ENCODE measurements at places on chromosomes 7 and 10. TPM values are rescaled to one million over a fixed set of nuclear protein-coding genes. Genes with fewer than 3 reads are reported as not detected.

Gene BLNK
- not detected for total RNA-seq

Gene PON3
- not detected for total RNA-seq

Gene MEOX2
- total RNA-seq, result not detected

- H3K27me3 ChIP-seq, result no peaks in the 10 kb centered on the region
- no peaks in the 10 kb centered on the region for H3K4me1 ChIP-seq
- no peak for DNase-seq
- H3K27ac ChIP-seq, result no peak overlapping the region
- H3K36me3 ChIP-seq, result no peaks in the 10 kb centered on the region
Measured at GRCh38 chr10:51029172-51029641, 45.1 kb upstream of the PRKG1 start.

DNA sequence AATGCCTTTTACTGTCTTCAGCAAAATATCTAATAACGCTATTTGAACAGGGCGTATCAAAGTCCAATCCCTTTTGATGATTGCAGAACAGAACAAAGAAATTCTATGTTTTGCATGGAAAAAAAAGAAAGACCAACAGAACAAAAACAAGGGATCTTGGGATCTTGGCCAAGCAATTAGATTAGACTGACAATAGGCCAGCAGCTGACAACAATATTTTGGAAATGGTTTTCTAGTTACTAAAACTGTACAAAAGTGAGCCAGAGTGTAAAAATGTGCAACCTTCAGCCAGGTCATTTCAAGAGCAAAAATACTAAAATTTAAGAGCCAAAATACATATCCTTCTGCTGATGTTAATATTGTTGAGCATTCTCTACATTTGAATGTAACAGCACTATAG lies 716.5 kb upstream of the KCND2 start:
- no peaks in the 10 kb centered on the region for H3K27me3 ChIP-seq
- no peak for DNase-seq
- H3K27ac ChIP-seq, result no peak overlapping the region
- no peaks in the 10 kb centered on the region for H3K36me3 ChIP-seq
- H3K4me3 ChIP-seq, result no peak overlapping the region

GRCh38 chr10:31926765-31927564 lies 1.7 kb downstream of the ARHGAP12 start:
- H3K36me3 ChIP-seq, result peaks cover 4% of the 10 kb centered on the region
- peaks cover 10% of the 10 kb centered on the region for H3K4me1 ChIP-seq
- no peak for DNase-seq
- H3K27ac ChIP-seq, result peak overlapping the region; percentile 3
- peak overlapping the region; percentile 98 for H3K4me3 ChIP-seq

- no peaks in the 10 kb centered on the region for H3K27me3 ChIP-seq
- H3K27ac ChIP-seq, result no peak overlapping the region
- H3K4me3 ChIP-seq, result no peak overlapping the region
- H3K4me1 ChIP-seq, result peaks cover 2% of the 10 kb centered on the region
Measured at GRCh38 chr7:2131341-2131740, 101.4 kb downstream of the MAD1L1 start.

DNA sequence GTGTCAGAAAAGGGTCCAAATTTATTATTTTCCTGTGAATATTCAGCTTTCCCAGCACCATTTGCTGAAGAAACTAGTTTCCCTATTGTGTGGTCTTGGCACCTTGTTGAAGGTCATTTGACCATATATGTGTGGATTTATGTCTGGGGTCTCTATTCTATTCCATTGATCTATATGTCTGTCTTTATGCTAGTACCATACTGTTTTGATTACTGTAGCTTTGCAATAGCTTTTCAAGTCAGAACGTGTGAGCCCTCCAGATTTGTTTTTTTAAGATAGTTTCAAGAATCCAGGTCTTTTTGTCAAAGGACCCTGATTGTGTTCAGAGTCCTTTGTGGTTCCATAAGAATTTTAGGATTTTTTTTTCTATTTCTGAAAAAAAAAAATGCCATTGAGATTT lies 79.0 kb upstream of the WAC start:
- H3K27me3 ChIP-seq, result no peaks in the 10 kb centered on the region
- no peak overlapping the region for H3K27ac ChIP-seq
- H3K36me3 ChIP-seq, result no peaks in the 10 kb centered on the region
- no peak for DNase-seq

DNA sequence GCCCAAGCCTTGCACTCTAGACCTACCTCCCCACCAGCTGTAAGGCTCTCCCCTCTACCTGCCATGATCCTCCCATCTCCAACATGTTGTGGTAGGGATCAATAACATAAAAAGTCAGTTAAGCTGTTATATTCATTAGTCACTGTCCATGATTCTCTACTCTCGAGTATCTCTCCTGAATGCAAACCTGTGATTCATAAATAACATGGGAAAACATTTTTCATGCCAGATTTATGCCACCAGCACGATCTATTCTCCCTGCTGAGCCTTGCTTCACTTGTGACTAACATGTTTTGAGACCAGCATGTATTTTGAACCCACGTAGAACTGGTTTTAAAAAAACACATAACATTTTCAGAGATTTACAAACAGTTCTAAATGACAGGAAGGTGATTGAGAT lies 30.3 kb downstream of the TMEM168 start:
- DNase-seq, result no peak
- no peak overlapping the region for H3K4me3 ChIP-seq
- H3K27ac ChIP-seq, result no peak overlapping the region
- H3K36me3 ChIP-seq, result no peaks in the 10 kb centered on the region
- no peaks in the 10 kb centered on the region for H3K4me1 ChIP-seq

DNA sequence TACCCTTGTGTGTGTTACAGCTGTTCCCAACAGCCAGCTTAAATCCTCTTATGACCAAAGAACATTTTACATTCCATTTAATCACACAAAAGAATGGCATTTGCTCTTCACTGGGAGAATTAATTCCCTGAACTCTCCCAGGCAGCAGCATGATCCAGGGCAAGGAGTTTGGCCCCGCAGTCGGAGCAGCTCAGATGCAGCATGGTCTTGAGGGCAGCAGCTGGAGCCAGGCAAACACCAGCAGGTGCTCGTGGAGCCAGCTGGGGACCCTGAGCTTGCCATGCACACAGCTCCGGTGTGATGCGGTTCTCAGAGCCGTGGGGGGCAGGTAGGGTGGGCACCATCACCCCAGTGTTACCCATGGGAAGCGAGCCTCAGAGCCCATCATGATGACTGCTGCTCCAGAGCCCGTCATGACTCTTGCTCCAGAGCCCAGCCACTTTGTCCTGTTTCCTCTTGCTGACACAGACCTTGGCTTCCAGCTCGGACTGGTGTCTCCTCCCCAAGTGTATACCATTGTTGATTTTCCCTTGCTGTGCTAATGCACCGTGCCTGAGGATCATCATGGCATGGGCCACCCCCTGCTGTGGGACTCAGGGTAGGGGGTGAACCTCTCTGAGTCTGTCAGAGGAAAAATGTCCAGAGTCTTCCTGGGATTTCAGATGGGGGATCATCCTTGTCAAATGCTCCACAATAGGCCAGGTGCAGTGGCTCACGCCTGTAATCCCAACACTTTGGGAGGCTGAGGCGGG lies 75.8 kb downstream of the ZRANB1 start:
- peaks cover 20% of the 10 kb centered on the region for H3K4me1 ChIP-seq
- H3K27me3 ChIP-seq, result no peaks in the 10 kb centered on the region
- H3K4me3 ChIP-seq, result no peak overlapping the region
- no peak overlapping the region for H3K27ac ChIP-seq
- DNase-seq, result peak; percentile 42
- peaks cover 4% of the 10 kb centered on the region for H3K36me3 ChIP-seq

Measured in SJCRH30 (cell line).